ENCODE measurements at places on chromosomes 12 and 14. TPM values are rescaled to one million over a fixed set of nuclear protein-coding genes. Genes with fewer than 3 reads are reported as not detected.

Gene SIX4
- polyA plus RNA-seq, result 7.1 TPM

Gene SPTB
- polyA plus RNA-seq, result 16.9 TPM

DNA sequence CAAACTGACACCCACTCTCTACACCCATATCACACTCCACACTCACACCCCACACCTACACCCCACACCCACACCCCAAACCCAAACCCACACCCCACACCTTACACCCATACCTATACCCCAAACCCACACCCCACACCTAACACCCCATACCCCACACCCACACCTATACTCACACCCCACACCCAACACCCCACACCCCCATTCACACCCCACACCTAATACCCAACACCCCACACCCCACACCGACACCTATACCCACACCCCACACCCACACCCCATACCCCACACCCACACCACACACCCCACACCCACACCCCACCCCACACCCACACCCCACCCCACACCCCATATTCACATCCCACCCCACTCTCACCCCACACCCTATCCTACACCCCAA, 38.5 kb downstream of the TMEM120B start:
- no peak for DNase-seq

DNA sequence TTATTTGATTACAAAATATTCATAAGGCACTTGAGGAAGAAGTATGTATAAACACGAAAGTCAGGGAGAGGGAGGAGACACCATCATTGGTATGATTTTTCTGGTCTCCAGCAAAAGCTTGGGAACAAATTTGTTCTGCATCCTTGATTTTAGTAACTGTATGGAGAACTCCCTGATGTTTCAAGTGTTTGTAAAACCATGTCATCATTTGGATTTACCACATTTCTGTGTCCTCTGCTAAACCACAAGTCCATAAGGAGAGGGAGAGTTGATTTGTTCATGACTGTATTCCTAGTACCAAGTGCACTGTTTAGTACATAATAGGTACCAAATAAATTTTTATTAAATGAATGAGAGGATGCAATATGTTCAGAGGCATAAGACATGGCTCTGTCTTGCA, 181.1 kb downstream of the BTG1 start:
- no peak for DNase-seq

- DNase-seq, result no peak
Observed at GRCh38 chr12:88638966-88639760, 58.9 kb upstream of the KITLG start.

DNA sequence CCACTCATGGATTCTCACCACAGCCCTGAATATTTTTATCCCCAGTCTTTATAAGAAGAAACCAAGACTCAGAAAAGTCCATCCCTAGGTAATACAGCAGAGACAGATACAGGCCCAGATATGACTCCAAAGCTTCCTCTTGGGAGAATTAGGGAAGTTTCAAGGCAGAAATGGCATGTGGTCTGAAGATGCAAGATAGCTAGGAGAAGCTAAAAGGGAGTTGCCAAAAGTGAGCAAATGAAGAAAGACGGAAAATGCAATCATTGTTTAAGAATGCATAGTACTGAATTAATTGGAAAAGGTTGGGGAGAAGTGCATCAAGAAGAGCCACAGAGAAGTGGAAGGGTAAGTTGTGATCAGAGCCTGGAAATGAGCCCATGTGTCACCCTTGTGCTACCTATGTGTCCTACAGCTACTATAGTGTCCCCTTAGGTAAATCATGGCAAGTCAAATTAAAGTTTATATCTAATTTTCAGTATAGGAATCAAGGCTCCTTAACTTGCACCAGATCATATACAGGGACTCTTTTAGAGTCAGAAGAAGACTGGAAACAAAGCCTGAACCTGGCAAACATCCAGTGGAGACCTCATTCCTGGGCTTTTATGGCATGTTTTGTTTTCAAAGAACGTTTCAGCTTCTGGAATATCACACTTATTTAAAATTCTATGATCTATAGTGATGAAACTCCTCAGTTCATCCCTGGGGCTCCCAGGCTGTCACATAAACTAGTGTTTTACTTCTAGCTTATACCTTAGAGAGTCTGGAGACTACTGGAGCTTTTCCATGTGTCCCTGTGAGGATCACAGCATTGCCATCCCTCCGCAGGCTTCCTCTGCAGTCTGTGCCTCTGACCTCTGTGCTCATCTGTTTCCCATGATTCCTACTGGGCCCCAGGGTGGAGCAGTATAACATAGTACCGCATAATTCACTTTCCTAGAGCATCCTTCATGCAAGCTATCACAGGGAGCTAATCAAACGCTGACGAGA, 189.0 kb upstream of the CDKN3 start:
- no peak for DNase-seq

GRCh38 chr12:54716261-54716660, 68.1 kb upstream of the DCD start:
- DNase-seq, result no peak

All from right renal pelvis (tissue), 4 donors.